ENCODE measurements at places on chromosomes 2 and 18. TPM values are rescaled to one million over a fixed set of nuclear protein-coding genes. Genes with fewer than 3 reads are reported as not detected.

- peaks cover 2% of the 10 kb centered on the region for H3K36me3 ChIP-seq
- H3K27ac ChIP-seq: peak overlapping the region; percentile 63
- peaks cover 29% of the 10 kb centered on the region for H3K4me1 ChIP-seq
- peak; percentile 17 for DNase-seq
These were observed 76.5 kb upstream of the RFX8 start for GRCh38 chr2:101551336-101551888.

- H3K36me3 ChIP-seq: peaks cover 82% of the 10 kb centered on the region
- peak overlapping the region; percentile 50 for H3K27ac ChIP-seq
- no peaks in the 10 kb centered on the region for H3K27me3 ChIP-seq
- DNase-seq: no peak
These were observed 5.4 kb downstream of the ACTR3 start for GRCh38 chr2:113895301-113895700.

- H3K4me1 ChIP-seq: no peaks in the 10 kb centered on the region
- H3K4me3 ChIP-seq: no peak overlapping the region
- H3K36me3 ChIP-seq: peaks cover 2% of the 10 kb centered on the region
- H3K27ac ChIP-seq: no peak overlapping the region
- H3K27me3 ChIP-seq: peaks cover 12% of the 10 kb centered on the region
These were observed 185.0 kb upstream of the STK17B start for GRCh38 chr2:196356332-196356731.

DNA sequence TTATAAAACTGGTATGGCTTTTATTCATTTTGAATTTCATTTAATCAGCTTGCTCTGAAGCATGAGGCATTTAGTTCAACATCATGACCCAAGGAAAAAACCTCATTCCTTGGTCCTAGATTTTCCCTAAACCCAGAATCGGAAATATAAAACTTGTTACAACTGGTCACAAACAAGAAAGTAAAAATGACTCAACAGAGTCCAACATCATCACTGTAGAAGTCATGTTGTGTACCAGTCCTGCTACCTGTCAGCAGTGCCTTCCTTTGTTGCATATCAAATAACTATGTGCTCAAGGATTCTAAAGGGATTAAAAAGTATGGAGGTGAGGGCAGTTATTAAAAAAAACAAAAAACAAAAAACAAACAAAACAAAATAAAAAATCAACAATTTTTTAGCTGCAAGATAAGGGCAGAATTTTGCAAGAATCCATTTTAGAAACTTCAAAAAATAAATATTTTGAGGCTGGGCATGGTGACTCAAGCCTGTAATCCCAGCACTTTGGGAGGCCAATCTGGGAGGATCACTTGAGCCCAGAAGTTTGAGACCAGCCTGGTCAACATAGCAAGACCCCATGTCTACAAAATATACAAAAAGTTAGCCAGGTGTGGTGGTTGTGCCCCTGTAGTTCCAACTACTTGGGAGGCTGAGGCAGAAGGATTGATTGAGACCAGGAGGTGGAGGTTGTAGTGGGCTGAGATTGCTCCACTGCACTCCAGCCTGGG lies 18.4 kb downstream of the NCKAP1 start:
- no peak overlapping the region for H3K27ac ChIP-seq
- no peaks in the 10 kb centered on the region for H3K36me3 ChIP-seq
- H3K4me3 ChIP-seq: no peak overlapping the region
- no peak for DNase-seq
- H3K27me3 ChIP-seq: peaks cover 6% of the 10 kb centered on the region

GRCh38 chr2:160294339-160294803 lies 94.3 kb upstream of the ITGB6 start:
- no peak overlapping the region for H3K4me3 ChIP-seq
- no peaks in the 10 kb centered on the region for H3K27me3 ChIP-seq
- DNase-seq: no peak
- H3K27ac ChIP-seq: no peak overlapping the region
- H3K36me3 ChIP-seq: peaks cover 90% of the 10 kb centered on the region

DNA sequence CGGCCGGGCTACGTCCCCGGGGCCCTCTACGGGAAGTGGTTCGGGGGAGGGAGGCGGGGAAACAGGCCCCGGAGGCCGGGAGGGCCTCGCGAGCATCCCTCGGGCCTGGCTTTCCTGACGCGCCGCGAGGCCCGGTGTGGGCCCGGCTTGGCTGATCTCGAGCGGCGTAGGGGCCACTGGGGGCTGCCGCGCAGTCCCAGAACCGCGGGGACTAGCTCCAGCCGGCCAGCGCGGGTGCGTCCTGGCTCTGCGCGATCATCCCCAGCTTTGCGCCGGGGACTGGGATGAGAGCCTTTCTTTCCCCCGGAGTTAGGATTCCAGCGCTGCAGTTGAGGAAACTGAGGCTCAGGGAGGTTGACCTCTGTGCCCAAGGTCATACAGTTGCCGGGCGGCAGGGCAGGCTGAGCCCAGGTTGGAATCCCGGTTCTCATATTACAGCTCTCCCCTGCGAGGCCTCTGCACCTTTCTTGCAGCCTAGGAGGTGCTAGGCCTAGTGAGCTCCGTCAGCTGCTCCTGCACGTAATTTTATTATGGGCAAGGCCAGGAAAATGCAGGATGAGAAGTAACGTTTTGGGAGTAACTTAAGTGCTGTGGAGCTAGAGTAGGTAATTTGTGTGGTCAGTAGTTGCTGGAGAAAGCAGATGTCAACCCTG lies 501 bp downstream of the LPIN1 start:
- peak overlapping the region; percentile 84 for H3K27ac ChIP-seq
- peak overlapping the region; percentile 87 for H3K4me3 ChIP-seq
- peaks cover 2% of the 10 kb centered on the region for H3K36me3 ChIP-seq
- peaks cover 75% of the 10 kb centered on the region for H3K4me1 ChIP-seq
- H3K27me3 ChIP-seq: no peaks in the 10 kb centered on the region

GRCh38 chr2:101861382-101861781 lies 130.4 kb upstream of the IL1R2 start:
- peaks cover 56% of the 10 kb centered on the region for H3K36me3 ChIP-seq
- H3K27me3 ChIP-seq: no peaks in the 10 kb centered on the region
- DNase-seq: no peak

- H3K4me3 ChIP-seq: no peak overlapping the region
- no peak overlapping the region for H3K27ac ChIP-seq
- peaks cover 19% of the 10 kb centered on the region for H3K27me3 ChIP-seq
These were observed 13.4 kb upstream of the CREG2 start for GRCh38 chr2:101400506-101401325.

GRCh38 chr2:3553946-3554345 lies 4.2 kb downstream of the RNASEH1 start:
- H3K36me3 ChIP-seq: peaks cover 53% of the 10 kb centered on the region
- no peak overlapping the region for H3K27ac ChIP-seq
- peaks cover 28% of the 10 kb centered on the region for H3K4me1 ChIP-seq
- H3K4me3 ChIP-seq: no peak overlapping the region
- no peaks in the 10 kb centered on the region for H3K27me3 ChIP-seq
- no peak for DNase-seq

- H3K27ac ChIP-seq: no peak overlapping the region
- DNase-seq: no peak
- H3K27me3 ChIP-seq: no peaks in the 10 kb centered on the region
- H3K4me1 ChIP-seq: peaks cover 5% of the 10 kb centered on the region
These were observed 139.6 kb downstream of the COMMD1 start for GRCh38 chr2:62045017-62045543.

DNA sequence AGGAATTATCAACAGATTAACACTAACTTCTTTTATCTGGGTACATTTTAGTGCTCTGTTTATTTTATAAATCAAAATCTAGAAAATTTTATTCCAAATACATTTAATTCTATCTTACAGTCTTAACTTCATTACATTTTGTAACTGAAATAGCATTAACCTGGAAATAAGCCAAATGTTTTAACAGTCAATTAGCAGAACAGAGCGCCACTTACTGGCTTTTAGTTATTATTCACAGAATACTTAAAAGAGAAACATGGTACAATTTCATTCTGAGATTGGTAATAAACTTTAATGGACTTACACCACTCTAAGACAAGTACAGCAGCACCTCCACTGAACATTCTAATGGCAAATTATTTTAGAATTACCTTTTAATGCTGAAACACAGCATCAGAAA lies 38.6 kb downstream of the SS18 start:
- no peaks in the 10 kb centered on the region for H3K27me3 ChIP-seq
- no peak for DNase-seq
- H3K4me3 ChIP-seq: no peak overlapping the region
- H3K27ac ChIP-seq: no peak overlapping the region

- H3K27ac ChIP-seq: no peak overlapping the region
- H3K36me3 ChIP-seq: no peaks in the 10 kb centered on the region
- H3K27me3 ChIP-seq: peaks cover 2% of the 10 kb centered on the region
These were observed 62.4 kb downstream of the PLB1 start for GRCh38 chr2:28558158-28558820.

- H3K36me3 ChIP-seq: peaks cover 36% of the 10 kb centered on the region
- peaks cover 3% of the 10 kb centered on the region for H3K4me1 ChIP-seq
- no peak overlapping the region for H3K27ac ChIP-seq
- no peak overlapping the region for H3K4me3 ChIP-seq
These were observed 13.8 kb downstream of the TPGS2 start for GRCh38 chr18:36814994-36815393.

TGFA gene
- total RNA-seq: not detected

PRKRA gene
- 37.4 TPM for total RNA-seq

TPO gene
- not detected for total RNA-seq

GPATCH11 gene
- total RNA-seq: 10.3 TPM

SPR gene
- 0.44 TPM for total RNA-seq

NDUFS1 gene
- 64.9 TPM for total RNA-seq

NR4A2 gene
- total RNA-seq: 1.2 TPM

ADD2 gene
- 19.5 TPM for total RNA-seq

CHRNA1 gene
- not detected for total RNA-seq

GBX2 gene
- total RNA-seq: not detected
